ENCODE measurements at places on chromosomes 6 and 20.

DNA sequence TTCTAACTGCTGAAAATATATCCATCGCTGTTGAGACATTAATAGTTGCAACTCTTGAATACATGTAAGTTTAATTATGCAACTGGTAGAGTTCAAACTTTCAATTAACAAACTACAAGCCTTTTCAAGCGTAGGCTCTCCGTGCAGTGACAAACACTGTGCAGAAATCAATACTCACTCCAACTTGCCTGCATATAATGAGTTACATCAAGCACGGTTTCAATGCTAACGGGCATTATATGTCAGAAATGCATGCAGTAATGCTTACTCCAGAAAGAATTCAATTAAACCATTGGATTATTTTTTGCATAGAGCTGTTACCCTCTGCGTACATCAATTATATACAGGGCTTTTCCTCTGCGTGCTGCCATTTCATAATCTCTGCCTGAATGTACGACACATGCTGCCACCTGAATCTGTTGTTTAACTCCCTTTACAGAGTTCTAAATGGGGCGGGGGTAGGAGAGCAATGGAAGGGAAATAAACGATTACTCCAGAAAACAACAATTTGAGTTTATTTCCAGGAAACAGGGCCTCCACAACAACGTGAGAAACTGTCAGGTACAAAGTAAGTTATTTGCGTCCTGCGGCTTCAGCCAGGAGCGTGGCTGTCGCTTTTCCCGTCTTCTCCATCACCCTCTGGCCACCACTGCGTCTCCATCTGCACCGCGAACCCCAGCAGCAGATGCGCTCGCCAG, 1.8 kb downstream of the PTPRK start:
- no peak for DNase-seq

DNA sequence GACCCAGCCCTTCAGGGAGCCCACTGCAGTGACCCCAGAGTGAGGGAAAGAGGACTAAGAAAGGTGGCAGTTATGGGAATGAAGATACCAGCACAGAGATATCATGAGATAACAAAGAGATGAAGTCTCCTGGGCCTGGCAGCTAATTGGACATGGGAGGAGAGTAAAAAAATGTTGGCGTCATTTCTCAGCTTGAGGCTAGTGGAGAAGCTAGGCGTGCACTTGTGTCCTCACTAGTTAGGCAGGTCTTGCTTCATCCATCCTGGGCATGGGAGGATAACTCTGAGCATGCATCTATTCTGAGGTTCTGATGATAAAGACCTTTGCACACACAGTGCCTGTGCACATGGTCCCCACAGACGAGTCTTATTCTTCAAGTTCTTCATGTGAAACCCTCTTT, 4.1 kb upstream of the GFOD1 start:
- DNase-seq = no peak

GRCh38 chr20:43959079-43959919, 44.6 kb downstream of the TOX2 start:
- DNase-seq = no peak

- no peak for DNase-seq
Observed at GRCh38 chr20:60132827-60133670, 174.8 kb downstream of the CDH26 start.

- DNase-seq = no peak
Observed at GRCh38 chr20:12241065-12241464, 323.4 kb downstream of the BTBD3 start.

- DNase-seq = no peak
Observed at GRCh38 chr6:5302995-5303622, 41.8 kb downstream of the FARS2 start.

DNA sequence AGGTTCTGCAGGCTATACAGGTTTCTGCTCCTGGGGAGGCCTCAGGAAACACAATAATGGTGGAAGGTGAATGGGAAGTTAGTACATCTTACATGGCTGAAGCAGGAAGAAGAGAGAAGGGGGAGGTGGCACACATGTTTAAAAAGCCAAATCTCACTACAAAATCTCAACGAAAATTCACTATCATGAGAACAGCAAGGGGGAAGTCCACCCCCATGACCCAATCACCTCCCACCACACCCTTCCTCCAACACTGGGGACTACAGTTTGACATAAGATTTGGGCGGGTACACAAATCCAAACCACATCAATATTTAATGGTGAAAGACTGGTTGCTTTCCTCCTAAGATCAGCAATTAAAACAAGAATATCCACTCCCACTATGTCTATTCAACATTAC, 13.8 kb upstream of the POLR1H start:
- no peak for DNase-seq

- DNase-seq = no peak
Observed at GRCh38 chr20:19274412-19275015, 62.1 kb downstream of the SLC24A3 start.

DNA sequence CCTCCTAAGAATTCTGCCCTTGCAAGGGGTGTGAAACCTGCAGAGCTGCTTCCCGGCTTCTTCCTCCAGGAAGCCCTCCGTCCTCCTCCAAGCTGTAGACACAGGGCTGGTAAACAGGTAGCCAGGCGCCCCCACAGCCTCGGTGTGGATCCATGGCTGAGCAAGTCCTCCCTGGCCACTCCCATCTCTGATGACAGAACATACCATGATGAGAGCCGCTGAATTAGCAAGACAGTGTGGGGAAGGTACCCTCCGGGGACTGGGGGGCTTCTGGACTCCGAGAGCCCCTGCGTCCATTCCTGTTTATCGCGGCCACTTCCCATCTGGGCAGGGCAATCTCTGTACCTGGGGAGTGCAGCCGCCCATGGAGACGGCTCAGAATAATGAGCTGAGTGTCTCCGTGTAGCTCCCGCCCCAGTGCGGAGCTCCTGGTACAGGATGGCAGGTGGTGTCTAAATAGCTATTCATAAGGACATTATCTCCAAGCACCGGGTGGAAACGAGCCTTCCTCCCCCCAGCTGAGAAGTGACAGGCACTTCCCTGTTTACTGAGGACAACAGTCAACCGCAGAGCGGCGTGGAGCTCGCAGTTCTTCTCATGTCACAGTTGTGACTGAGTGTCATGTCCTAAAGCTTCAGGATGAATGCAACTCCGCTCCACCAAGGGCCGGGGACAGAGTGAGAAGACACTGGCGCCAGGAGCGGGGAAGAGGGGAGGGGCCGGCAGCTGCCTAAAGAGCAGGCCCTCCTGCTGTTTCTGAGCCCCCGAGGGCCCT, 22.7 kb upstream of the NTSR1 start:
- no peak for DNase-seq

GRCh38 chr6:46420921-46421638, 70.2 kb downstream of the RCAN2 start:
- DNase-seq = no peak

DNA sequence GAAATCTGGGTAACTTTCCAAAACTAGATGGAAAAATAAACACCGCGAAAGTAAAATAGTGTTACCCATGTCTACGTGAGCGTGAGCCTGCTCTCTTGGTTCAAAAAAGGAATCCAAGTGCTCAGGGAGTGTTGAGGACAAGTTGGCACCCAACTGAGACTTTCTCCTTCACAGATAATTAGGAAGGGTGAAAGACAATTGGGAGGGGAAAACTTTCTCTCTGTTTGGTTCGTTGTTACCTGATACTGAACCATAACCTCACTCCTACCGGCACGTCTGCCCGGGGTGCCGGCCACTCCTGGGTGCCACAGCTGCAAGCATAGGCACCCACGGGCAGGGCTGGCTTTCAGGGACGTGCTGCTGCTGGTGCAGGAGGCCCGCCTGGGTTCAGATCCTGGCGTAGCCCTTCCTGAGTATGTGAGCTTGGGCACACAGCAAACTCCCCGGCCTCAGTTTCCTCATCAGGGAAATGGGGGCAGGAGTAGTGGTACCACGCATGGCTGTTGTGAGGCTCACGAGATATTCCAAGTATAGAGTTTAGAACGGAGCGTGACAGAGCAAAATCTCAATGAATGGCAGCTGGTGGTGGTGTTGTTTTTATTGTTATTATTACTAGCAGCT, 38.2 kb upstream of the PMEPA1 start:
- DNase-seq = no peak

DNA sequence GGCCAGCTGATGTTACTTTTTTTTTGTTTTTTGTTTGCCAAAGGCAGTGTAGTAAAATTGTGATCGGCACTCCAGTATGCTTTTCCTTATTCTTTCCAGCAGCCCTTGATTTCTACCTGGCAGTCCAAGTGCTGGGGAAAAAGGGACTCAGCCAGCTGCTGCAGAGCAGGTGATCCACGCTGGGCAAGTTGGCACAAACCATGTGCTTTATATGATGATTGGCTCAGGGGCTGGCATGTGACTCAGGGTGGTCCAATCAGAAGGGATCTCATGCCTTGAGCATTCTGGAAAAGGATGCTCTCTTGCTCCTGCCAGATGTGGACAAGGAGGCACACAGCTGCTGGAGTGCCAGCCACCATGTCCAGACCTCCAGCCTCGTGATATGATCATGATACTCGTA, 54.5 kb downstream of the SULF2 start:
- DNase-seq = no peak

DNA sequence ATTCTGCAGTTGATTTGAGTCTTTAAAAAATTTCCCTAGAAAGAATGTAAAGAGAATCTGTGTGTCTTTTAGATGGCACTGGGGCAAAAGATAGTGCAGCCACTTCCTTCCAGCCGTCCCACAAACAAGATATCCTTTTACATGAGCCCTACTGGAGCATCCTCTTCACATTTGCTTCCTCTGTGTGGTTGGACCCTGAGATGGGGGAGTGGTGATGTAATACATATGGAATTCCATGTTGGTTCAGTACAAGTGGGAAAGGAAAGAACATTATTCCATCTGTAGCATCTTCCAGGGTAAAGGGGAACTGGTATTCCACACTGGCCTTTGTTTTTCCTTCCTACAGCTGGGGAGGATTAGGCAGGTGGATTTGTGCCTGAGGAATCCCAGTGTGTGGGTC, 78.9 kb upstream of the ISM1 start:
- no peak for DNase-seq

GRCh38 chr6:79338493-79338892, 104.0 kb upstream of the HMGN3 start:
- DNase-seq = no peak

- no peak for DNase-seq
Observed at GRCh38 chr6:157069585-157069984, 253.7 kb downstream of the TMEM242 start.

GRCh38 chr6:156849806-156850205, 72.6 kb downstream of the ARID1B start:
- DNase-seq = no peak

GRCh38 chr6:74167976-74168375, 472.0 kb downstream of the CD109 start:
- DNase-seq = no peak

GRCh38 chr6:56802584-56802983, 152.3 kb upstream of the BEND6 start:
- DNase-seq = no peak

DNA sequence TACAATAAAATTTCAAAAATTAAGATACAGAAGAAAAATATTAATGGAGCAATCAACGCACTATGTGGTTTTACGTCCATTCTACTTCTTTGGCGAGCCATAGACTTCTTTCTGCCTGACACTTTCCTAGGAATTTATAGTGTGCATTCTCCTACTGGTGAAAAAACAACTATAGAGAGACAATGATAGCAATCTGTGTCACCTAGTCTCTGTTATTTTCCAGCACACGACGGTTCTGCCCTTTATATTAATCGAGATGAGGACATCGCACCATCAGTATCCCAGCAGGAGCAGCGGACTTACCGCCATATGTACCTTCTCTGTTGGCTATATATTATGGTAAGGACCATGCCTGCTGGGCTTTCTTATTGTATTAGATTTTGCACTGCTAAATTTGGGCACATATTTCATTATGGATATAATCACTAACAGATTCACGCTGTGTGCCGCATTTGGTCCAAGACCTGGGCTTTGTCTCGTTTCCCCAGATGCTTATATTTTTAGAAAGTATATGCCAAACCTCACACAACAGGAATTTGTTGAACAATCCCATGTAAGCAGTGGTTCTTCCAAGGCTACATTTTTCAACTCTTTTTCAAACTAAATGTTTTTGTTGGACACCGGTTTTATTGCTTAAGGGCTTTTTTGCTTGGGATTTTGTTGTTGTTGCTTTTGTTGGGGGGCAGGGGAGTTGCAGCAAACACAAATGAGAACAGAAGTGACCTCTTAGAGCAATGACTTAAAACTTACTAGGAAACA, 166.4 kb downstream of the ADAT2 start:
- DNase-seq = no peak

- no peak for DNase-seq
Observed at GRCh38 chr6:99334526-99335127, 14.8 kb downstream of the FAXC start.

- DNase-seq = no peak
Observed at GRCh38 chr20:38402816-38403215, 32.3 kb downstream of the SNHG17 start.

GRCh38 chr6:124131259-124131658, 327.6 kb downstream of the NKAIN2 start:
- DNase-seq = no peak

GRCh38 chr6:40710626-40711330, 123.6 kb upstream of the LRFN2 start:
- no peak for DNase-seq

DNA sequence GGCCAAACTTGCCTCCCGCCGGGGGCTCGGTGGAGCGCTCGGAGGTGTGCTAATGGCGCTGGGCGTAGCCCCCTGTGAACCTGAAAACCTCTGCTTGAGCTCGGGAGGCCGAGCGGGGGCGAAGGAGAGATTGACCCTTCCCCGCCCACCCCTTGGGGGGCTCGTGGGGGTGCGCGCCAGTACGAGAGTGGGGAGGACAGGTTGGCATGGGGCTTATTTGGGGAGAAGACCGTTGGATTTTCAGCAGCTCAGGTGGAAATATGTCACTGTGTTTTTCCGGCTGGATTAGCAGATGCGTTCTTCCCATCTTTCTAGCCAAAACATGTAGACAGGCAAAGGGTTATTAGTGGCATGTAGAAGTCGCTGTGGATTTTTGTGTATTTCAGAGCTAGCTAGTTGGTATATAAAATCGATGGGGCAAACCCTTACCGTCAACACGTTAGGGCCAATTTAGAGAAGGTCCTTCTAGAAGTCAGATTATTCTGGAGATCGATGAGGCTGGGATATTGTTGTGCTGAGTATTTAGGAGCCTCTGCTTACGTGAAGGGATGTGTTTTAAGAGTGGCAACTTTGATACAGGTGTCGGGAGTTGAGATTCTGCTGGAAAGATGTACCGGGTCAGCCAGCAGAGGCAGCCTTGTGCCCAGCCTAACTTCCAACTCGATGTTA, 525 bp downstream of the NCOA7 start:
- no peak for DNase-seq

DNA sequence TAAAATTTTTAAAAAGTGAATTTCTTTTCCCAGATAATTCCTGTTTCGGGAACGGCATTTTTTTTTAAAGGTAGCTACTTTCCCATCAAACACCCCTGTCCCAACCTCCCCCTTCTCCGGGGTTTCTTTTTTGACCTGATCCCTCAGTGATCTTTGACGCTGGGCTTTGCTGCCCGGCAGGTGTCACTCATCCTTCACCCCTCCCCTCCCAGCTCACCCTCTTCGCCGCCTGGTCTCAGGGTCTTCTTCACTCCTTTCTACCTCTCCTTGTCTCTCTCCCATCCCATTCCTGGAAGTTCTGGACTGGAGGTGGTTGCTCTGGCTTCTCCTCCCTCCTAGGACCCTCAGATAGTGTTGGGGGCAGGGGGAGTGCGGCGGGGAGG, 329 bp upstream of the GPR6 start:
- DNase-seq = no peak

Measured in esophagus squamous epithelium (tissue), 5 donors.